Amygdala (tissue), 56 donors: ENCODE measurements at places on chromosomes 12 and 14.

DNA sequence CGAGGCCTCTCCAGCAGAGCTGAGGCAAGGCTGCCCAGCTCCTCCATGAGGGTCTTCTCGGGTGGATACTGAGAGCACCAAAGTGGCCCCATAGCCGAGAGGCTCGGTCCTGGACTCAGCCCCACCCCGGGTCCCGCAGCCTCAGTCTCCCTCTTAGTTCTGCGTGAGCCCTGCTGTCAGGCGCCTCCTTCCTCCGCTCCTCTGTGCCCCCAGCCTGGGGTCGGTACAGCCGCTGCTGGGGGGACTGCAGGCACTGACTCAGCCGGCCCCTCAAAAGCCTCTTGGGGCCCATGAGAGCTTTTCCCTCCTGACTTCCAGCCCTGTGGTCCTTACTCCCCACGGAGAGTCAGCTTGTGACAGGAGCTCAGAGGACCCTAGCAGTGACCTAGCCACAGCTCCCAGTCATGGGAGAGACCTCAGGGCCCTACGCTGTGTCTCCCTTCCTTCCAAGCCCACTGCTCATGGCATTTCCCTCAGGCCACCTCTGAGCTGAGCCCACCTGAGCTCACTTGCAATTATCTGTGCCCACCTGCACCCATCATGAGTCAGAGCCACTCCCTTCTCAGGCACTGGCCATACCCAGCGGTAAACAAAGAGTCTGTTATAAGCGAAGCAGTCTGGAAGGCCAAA lies 295.0 kb upstream of the RTL1 start:
- DNase-seq: no peak

- DNase-seq: no peak
These were observed 36.2 kb downstream of the PAPOLA start for GRCh38 chr14:96538097-96538989.

DNA sequence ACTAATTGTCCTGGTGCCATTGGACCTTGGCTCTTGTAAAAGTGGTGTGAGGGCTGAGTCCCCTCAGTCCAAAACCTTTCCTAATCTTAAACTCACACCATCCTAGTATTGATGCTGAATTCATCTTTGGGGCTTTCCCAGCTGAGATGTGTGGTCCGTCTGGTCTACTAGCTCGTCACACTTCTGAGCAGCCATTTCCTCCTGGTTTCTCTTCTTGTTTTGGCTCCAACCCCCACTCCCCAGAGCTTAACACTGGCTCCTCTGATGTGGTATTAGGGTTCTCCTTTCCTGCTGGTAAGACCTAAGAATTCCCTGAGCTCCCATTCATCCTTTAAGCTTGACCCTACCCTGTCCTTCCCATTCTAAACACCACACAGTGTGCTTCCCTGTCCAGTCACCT lies 900.6 kb downstream of the VRK1 start:
- DNase-seq: no peak

DNA sequence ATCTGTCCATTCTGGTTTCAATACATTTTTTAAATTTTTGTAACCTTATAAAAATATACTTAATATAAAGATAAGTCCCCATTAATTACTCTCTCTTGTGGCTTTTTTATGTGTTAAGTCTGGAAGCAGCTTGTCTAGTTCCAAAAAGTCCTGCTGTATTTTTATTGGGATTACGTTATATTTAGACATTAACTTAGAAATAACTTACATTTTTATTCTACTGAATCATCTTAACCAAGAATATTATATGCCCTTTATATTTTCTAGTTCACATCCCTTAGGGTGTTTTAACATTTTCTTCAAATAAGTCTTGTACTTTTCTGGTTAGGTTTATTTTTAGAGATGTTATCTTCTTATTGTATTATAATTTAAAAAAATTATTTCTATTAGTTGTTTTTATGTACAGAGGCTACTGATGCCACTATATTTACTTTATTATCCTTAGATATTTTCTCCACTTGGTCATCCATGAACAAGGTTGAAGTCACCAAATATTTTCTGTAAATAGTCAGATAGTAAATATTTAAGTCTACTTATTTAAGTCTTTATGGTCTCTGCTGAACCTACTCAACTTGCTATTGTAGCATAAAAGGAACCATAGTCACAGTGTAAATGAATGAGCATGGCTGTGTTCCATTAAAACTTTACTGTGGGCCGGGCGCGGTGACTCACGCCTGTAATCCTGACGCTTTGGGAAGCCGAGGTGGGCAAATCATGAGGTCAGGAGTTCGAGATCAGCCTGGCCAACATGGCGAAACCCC lies 132.4 kb upstream of the NEDD1 start:
- no peak for DNase-seq

DNA sequence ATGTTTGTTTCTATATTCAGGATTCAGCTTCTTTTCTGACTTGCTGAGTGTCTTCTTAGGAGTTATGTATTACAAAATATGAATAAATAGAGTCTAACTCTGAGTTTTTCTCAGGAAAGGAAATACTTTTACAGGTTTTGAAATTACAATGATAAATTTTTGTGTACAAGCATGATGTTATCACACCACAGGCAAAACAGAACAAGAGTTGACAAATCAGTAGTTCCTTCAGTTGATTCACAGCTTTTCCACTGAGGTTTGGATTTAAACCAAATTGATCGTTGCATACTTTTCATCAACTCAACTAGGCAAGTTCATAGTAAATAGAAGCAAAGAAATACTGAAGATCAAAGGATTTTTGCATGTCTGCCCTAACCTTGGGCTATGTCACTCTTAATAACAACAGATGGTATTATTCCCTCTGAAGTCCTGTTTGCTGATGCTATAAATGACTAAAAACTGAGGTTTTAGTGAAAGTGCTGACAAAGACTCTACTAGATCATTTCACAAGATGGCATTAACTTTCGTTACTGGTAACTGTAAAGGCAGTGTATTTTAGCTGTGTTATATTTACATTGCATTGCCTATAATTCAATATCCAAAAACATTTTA lies 520.2 kb downstream of the FLRT2 start:
- no peak for DNase-seq

DNA sequence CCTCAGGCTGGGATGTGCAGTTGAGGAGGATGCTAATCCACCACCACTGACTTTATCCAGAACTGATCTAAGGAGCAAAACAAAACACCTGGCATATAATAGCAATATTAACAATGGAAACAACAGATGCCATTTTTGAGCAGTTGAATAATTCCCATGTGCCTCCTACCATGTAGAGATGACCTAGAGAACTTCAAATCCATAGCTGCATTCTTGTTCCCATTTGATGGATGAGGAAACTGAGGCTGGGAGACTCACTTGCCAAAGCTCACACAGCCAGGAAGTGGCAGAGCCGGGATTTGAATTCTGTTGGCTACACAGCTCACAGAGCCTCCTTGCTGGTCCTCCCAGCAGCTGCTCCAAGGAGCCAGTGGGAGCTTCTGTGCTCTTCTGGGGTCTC lies 155.8 kb upstream of the MYL2 start:
- no peak for DNase-seq

GRCh38 chr12:100801320-100801719 lies 6.7 kb downstream of the ANO4 start:
- no peak for DNase-seq

DNA sequence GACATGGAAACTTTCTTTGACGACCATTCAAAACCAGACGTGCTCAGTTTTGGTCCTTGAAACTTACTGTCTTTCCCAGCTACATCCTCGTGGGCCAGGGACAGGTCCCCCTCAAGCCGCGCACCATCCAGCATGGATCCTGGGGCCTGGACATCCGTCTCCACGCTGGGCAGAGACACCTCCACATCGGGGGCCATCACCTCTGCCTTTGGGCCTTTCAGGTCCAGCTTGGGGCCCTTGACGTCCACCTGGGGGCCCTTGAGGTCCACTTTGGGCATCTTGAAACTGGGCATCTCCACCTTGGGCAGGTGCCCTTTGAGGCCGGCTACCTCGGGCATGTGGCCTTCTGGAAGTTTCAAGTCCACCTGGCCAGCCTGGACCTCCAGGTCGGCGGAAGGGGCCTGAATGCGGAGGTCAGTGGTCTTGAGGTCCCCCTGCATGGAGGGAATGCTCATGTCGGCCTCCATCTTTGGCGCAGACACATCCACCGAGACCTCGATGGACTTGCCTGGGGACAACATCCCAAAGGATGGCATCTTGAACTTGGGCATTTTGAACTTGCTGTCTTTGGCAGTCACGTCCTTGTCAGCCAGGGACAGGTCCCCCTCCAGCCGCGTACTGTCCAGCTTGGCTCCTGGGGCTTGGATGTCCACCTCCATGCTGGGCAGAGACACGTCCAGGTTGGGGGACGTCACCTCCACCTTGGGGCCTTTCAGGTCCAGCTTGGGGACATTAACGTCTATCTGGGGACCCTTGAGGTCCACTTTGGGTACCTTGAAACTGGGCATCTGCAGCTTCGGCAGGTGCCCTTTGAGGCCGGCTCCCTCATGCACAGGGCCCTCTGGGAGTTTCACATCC lies 17.1 kb downstream of the PLD4 start:
- DNase-seq: no peak

GRCh38 chr12:10260927-10261326 lies 46.7 kb upstream of the KLRD1 start:
- no peak for DNase-seq

DNA sequence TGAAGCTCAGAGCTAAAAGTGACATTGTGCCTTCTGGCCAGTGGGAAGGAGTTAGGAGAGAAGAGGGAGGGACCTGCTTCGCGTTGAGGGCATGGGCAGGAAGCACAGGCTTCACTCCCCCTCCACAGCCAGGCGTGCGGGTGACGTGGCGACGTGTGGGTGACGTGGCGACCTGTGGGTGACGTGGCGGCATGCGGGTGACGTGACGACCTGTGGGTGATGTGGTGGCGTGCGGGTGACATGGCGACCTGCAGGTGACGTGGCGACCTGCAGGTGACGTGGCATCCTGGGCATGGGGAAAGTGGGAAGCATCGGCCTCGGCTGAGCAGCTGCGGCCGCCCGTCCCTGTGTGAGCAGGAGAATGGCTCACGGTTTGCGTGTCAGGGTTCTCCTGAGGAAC lies 8.2 kb upstream of the GALNT9 start:
- no peak for DNase-seq

GRCh38 chr14:73764406-73765280 lies 50.5 kb upstream of the PNMA1 start:
- DNase-seq: peak; percentile 65

DNA sequence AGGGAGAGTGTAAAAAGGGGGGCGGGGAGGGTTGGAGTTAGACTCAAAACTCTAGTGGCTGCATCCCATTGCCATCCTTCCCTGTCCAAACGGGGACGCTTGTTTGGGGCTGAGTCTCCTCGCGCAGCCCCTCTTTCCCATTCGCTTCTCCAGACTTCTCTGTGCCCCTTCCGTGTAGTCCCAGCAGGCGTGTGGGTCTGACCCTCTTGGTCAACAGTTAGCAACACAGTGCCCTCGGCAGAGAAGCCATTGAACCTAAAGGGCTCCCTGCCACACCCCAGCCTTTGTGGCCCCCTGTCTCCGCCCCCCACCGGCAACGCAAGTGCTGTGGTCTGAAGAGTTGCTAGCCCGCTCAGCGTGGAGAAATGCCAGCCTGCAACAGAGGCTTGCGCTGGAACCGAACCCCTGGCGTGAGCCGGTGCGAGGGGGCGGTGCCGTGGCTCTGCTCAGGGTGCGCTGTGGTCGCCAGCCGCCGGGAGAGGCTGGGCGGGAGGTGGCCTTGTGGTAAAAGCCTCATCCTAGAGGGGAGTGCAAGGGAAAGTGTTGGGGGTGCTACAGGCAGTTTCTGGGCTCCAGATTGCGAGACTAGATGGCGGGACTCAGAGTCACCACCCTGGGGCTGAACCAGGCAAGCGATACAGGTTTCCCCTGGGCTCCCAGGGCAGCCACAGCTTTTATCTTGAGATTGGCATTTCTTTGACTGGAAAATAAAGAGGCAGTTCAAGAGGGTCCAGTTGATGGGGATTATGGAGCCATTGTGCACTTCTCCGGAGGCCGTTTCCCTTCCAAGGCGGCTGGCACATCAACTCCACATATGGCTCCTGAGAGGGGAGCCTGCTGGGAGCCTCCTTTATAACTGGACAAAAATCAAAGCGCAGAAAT lies 2.1 kb downstream of the PLXNC1 start:
- no peak for DNase-seq

- no peak for DNase-seq
These were observed 24.8 kb upstream of the RNASE12 start for GRCh38 chr14:20615996-20616395.

DNA sequence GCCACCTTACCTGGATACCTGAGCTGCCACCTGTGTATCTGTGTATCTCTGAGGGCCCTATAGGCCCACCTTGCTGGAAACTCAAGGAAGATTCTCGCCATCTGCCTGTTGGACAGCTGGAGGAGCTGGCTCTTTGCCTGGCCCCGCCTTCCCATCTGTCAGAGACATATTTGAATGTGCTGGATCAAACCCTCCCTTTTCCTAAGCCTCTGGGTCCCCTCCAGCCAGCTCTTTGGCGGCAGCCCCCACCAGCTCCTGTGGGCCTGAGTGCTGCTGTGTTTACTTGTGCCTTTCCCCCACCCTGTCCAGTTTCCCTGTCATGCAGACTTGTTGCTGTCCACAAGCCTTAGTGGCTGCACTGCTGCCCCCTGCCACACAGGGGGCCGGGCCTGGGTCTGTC lies 55.9 kb upstream of the SRSF5 start:
- no peak for DNase-seq

DNA sequence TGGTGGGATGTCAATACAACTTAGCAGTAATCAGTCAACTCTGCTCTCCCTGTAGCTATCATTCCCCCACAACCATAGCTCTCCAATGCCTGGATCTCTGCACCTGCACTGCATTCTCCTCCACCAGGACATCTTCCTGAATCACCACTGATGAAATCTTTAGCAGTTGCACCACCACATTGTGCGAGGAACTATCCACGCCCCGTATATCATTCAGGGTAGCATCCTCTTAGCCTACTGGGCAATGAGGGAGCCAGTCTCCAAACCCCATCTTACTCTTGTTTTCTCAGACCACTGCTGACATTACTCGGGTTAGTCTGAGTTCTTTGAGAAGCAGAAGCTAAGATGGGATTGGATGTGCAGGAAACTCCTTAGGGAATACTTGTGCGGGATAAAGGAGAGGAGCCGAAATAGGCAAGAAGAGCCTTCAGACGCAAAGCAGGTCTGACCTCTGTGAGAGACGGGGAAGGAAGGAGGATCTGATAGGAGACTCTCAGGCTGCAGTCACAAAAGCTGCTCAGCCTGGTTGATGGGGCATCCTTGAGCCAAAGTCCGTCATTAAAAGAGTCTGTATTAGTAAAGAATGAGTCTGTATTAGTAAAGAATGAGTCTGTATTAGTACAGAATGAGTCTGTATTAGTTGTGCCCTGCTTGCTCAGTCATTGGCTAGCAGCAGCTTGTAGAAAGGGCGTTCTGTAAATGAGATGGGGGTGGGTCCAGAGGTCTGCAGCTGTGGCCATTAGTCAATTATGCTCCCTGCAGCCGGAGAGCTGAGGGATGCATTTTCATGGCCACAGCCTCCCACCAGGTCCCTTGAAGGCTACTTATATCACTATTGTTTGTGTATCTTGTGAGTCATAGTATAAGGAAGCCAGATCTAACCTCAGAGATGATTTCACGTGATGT lies 49.6 kb upstream of the RASSF3 start:
- no peak for DNase-seq

DNA sequence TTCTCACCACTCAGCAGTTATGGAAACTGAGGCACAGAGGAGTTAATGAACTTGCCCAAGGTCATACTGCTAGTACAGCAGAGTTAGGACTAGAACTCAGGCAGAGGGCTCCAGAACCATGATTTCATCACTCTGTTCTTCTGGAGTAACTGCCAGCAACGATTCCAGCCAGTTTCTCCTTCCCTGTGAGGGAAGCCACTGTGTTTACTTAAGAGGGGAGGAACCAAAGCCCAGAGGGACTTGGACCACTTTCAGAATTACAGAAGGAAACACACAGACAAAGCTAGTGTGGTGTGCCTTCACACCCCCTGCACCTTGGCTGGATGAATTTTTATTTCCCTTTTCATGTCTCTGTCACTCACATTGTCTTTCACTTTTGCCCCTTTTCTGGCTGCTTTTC lies 398.2 kb downstream of the DPF3 start:
- no peak for DNase-seq
